ENCODE measurements at places on chromosomes 7 and 10.
A peak's percentile ranks its signal among the peaks of the same experiment; 100 is the strongest.

- DNase-seq, result no peak
Observed at GRCh38 chr7:87318741-87319140, 26.7 kb upstream of the CROT start.

- no peak for DNase-seq
Observed at GRCh38 chr7:140899883-140900282, 24.8 kb downstream of the BRAF start.

GRCh38 chr7:81669476-81670105 is 100.3 kb downstream of the HGF start:
- DNase-seq, result no peak

DNA sequence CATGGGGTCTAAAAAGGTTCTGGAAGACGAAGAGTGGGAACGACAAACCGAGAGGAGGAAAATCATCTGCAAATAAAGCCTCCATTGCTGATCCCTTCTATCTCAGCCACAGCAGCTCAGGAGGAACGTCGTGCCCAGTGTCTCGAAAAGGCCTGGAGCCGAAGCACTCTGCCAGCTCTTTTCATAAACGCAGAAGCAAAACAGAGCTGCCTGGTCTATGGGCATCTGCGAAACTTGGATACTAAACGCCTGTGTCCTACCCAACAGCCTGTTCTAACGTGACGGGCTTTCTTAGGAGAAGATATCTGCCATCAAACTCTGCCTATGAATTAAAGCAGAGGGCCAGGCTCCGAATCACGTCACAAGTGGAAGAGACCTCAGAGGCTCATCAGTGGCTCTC is 68.7 kb downstream of the GNA12 start:
- DNase-seq, result no peak

- DNase-seq, result no peak
Observed at GRCh38 chr10:94992811-94993210, 54.4 kb downstream of the CYP2C9 start.

- no peak for DNase-seq
Observed at GRCh38 chr10:52071814-52072213, 242.3 kb upstream of the DKK1 start.

- DNase-seq, result no peak
Observed at GRCh38 chr10:113422371-113422770, 130.5 kb upstream of the HABP2 start.

GRCh38 chr10:62047960-62048383 is 146.5 kb downstream of the ARID5B start:
- peak; percentile 39 for DNase-seq

DNA sequence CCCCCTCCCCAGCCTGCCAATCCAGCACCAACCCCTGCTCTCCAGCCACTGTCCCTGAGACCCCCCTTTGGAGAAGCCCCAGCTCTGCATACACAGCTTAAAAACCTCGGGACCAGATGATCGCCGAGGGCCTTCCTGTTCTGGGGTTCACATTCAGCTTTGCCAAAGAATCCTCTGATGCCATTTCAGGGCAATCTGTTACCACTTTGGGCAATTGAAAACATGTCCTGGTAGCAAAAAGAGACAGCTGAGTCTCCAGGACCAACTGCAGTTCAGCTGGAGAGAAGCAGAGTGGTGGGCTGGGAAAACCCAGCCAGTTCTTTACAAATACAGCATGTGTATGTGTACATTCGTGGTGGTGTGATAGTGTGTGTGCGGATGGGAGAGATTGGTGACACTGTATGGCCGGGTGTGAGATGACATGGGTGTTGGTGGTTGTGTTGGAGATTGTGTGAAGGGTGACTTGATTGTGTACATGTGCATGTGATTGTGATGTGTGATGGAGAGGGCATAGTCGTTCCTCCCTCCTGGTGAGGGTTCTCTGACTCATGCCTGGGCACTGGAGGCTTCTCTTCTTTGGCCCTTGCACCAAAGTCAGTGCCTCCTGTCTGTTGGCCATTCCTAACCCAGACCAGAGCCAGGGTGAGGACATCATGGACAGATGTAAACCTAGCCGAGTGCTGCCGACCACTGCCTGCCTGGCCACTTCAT is 48.5 kb upstream of the AQP1 start:
- DNase-seq, result no peak

- no peak for DNase-seq
Observed at GRCh38 chr10:92729886-92730285, 40.1 kb downstream of the HHEX start.

- DNase-seq, result peak; percentile 43
Observed at GRCh38 chr10:114544045-114544659, 113.9 kb downstream of the ABLIM1 start.

DNA sequence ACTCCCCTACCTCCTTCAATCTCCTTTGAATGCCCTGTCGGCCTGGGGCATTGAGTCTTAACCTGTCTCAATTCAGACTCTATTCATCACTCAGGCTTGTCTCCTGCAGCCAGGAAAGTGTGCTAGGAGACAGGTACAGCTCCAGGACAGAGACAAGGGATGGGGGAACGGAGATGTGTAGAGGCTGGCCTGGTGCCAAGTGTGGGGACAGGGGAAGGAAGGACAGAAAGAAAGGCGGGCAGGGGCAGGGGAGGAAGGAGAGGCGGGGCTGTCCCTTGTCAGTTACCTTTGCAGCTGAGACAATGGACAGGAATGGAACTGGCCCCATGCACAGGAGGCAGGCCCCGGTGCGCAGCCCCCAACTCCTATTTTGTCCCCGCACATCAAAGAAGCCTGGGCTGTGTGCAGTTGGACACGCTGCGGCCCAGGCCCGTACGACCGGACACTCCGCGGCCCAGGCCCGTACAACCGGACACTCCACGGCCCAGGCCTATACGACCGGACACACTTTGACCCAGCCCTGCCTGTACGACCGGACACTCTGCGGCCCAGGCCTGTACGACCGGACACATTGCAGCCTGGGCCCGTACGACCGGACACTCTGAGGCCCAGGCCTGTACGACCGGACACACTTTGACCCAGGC is 36.9 kb downstream of the CHST15 start:
- no peak for DNase-seq

- no peak for DNase-seq
Observed at GRCh38 chr7:107996072-107996882, 6.7 kb downstream of the LAMB1 start.

DNA sequence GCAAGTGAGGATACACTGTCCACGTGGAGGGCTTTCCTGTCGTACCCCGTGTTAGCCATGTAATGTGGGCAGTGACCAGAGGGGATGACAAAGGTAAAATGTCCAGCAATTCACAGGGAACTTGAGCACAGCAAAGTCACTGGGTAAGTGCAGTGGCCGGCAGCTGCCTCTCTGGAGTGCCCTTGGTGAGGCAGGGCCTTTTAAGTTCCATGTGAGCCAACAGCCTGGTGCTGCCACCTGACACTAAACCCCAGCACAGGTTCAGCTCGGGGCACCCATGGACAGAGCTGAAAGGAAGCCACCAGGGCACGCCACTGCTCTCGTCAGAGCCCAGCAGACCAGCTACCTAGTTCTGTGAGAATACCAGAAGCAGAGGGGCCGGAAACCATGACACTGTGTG is 168.3 kb downstream of the PRKAG2 start:
- DNase-seq, result no peak

DNA sequence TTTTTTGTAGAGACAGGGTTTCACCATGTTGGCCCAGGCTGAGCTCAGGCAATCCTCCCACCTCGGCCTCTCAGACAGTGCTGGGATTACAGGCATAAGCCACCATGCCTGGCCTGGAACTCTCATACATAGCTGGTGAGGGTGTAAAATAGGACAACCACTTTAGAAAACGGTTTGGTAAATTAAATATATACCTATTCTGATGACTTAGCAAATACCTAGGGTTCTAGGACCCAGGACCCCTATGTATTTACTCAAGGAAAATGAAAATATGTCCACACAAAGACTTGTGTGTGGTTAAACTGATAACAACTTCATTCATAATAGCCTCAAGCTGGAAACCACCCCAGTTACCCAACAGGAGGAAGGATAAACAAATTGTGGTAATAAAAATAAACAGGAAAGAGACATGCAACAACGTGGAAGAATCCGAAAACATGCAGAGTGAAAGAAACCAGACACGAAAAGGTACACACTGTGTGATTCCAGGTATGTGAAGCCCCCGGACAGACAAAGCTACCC is 52.7 kb downstream of the CARD11 start:
- no peak for DNase-seq

DNA sequence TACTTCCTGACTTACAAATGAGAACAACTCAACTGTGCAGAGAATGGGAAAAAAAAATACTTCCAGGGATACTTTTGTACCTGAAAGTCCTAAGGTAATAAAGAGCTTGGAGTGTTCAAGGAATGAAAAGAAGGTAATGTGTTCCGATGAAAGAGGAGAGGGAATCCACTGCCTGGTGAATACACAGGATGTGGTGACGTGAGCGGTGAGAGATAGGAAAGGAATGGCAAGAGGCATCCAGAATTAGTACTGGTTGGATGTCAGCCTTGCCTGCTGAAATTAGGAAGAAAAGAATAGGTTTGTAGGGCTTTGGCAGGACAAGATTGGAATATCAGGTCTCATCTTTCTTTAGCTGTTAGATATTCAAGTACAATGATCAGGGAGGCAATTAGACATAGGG is 347.7 kb downstream of the POM121L12 start:
- DNase-seq, result no peak

DNA sequence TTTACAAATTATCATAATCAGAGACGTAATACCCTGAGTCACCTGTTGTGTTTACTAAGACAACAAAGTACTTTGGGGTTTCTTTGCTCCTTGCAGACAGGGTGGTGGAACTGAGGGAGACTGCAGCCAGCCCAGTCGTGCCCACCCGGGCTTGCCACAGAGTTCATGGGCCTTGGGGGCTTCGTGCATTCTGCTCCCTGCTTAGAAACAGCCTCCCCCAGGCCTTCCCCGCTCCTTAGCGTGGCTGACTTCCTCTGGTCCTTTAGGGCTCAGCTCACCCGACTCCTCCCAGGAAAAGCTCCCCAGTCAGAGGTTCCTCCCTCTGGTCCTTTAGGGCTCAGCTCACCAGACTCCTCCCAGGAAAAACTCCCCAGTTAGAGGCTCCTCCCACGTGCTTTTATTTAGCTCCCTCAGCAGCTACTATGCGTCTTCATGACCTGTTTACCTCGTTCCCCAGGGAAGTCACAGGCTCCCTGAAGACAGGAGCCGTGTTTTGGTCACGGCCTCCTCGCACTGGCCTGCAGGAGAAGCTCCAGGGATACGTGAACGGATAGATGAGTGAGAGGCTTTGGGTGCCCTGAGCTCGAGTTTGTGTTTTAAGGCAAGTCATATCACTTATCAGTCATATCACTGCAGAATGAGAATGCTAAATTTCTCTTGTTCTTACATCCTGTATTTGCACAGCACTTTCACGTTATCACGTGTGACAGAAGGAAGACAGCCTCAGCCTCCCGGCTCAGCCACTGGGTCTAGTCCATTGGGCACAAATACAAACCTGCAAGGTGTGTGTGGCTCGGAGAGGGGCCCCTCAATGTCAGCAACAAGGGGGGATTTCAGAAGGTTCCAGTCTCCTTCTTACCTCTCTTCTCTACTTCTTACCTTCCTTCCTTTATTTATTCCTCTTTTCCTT is 52.7 kb upstream of the VIPR2 start:
- peak; percentile 20 for DNase-seq

- no peak for DNase-seq
Observed at GRCh38 chr10:126842836-126843235, 62.4 kb upstream of the DOCK1 start.

DNA sequence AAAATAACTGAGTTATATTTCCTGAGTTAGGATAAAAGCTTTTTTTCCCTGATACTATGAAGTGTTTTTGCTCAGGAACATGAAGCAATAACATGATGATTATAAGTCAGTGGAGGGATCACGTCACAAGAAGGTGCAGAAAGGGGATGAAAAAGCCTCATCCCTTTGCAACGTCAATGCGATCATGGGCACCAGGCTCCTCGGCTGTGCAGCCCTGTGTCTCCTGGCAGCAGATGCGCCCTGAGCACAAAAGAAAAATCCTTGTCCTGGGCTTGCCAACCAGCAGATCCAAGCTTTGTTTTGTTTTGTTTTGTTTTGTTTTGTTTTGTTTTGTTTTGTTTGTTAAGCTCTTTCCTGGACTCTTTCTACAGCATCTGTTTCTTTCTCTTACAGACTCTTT is 103.5 kb upstream of the PRSS1 start:
- DNase-seq, result no peak

GRCh38 chr7:47724335-47724982 is 142.5 kb upstream of the TNS3 start:
- DNase-seq, result no peak

DNA sequence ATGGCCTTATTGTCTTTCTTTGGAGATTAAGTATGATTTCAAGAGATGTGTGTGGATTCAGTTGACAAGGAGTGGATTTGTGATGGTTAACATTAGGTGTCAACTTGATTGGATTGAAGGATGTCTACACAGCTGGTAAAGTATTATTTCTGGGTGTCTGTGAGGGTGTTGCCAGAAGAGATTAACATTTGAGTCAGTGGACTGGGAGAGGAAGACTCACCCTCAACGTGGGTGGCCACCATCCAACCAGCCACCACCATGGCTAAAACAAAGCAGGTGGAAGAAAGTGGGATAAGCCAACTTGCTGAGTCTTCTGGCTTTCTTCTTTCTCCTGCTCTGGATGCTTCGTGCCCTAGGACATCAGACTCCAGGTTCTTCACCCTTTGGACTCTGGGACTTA is 76.1 kb downstream of the GPR37 start:
- DNase-seq, result no peak

DNA sequence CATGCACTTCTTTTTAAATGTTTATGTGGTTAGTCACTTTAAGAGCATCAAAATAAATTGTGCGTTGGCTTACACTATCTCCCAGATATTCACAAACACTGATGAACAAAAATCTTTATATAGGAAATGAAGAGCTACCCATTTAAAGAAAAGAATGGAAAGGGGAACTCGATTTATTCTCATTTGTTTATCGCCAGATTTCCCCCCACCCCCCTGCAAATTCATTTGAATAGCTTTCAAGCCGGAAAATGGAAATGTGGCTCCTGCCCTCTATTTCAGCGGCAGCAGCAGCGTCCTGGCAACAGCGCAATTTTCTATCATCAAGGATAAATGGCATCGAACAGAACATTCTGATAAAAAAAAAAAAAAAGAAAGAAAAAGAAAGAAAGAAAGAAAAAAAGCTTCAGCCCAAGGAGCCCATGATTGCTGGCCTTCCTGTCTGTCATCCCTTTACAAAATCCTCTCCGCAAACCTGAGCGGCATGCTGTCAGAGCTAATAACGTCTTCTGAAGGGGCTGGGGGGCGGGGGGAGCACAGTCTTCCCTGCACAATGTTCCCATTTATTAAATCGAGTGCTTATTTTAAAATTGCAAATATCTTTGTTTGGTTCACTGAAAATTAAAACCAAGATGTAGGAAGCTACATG is 13.7 kb upstream of the DLX6 start:
- no peak for DNase-seq

- DNase-seq, result no peak
Observed at GRCh38 chr10:48459270-48460150, 145.4 kb downstream of the ARHGAP22 start.

GRCh38 chr10:102381983-102382382 is 13.5 kb upstream of the NFKB2 start:
- DNase-seq, result no peak

DNA sequence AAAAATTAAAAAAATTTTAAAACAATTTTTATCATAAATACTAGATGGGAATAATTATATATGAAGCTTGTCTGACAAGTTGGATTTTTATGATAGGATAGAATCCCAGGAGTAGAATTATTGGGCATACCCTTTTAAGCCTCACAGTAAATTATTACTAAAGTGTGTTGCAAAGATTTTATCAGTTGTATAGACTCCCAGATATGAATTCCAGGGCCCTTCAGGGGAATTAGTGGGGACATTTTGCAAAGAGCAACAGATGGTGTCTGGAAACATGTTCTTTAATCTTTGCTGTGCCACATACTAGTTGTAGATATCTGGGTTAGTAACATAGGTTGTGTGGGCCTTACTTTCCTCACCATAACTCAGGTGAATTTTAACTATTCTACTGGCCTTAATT is 28.7 kb downstream of the ZEB1 start:
- DNase-seq, result no peak
